Stimulated activated CD8-positive, alpha-beta memory T cell treated with anti-CD3 and anti-CD28 coated beads, Interleukin-15, amount 100 ng/mL, for 1 hour (primary cell): ENCODE measurements at places on chromosomes 7 and 10.

GRCh38 chr7:26620352-26620751 lies 244.0 kb downstream of the SKAP2 start:
- DNase-seq = no peak

DNA sequence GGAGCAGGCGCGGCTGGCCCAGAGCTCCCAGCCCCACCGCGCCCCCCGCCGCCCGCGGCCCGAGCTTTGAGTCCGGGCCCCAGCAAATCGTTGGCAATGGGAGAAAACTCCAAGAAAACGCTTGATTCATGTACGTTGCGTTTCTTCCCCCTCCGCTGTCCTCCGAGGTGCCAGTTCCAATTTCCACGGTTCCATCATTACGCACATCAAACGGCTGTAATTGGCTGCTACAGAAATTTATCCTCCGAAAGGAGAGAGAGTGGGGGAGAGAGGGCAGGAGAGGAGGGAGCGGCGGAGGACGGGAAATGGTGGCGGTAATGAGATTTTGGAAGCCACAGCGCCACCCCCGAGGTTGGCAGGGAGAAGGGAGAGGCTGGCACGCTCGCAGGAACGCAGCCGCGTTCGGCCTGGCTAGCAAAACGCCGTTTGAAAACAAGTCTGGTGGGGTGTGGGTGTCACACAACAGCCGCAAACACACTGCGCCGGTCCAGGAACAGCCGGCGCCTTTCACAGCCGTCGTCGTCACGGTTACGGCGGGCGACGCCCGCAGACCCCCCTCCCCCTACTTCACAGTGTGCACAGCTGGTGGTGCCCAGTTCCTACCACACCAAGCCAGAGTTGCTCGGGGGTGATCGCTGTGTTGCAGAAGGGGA lies 57.5 kb downstream of the UNCX start:
- DNase-seq = no peak

GRCh38 chr10:95284807-95285206 lies 6.0 kb downstream of the PDLIM1 start:
- no peak for DNase-seq

GRCh38 chr7:117114272-117114671 lies 161.0 kb downstream of the ST7 start:
- DNase-seq = no peak

- DNase-seq = no peak
Measured at GRCh38 chr7:150964593-150965111, 13.5 kb downstream of the KCNH2 start.

GRCh38 chr10:3740157-3740871 lies 44.7 kb downstream of the KLF6 start:
- no peak for DNase-seq

- DNase-seq = no peak
Measured at GRCh38 chr7:114212721-114213429, 201.7 kb upstream of the FOXP2 start.

- no peak for DNase-seq
Measured at GRCh38 chr7:44962483-44963251, 16.1 kb downstream of the MYO1G start.

DNA sequence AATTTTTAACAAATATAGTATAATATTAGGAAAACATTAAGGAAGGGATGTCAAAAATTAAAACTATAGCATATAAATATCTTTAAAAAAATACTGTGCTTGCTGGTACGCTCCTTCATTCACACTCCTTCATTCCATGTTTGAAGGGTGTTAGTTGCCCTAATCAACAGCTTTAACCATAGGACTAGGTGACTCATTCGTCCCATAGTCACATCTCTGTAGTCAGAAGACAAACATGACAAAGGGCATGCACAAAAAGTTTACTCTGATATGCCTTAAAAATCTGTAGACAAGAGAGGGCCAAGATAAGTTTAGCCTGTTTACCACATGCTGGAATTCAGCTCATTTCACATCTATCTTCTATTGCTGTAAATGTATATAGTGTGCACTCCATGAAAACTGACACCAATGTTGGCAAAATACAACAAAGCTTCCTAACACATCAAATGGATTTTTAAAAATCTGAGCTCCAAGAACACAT lies 646 bp downstream of the FAM13C start:
- no peak for DNase-seq

DNA sequence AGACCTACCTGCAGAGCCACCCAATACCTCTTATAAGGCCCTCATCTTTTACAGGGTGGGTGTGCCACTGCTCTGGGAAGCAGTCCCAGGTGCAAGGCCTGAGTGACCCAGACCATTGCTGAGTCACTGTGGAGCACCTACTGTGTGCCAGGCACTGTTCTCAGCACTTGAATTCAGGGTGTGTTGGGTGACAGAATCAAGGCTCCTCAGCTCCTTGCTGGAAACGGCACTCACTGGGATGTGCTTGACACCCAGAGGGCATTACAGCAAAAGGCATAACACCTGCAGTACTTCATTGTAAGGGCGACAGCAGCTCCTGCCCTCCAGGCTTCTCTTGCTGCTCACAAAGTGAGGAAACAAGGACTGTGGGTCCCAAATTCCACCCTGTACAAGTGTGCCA lies 7.1 kb downstream of the CAMK2B start:
- DNase-seq = no peak

GRCh38 chr7:10346032-10346431 lies 627.6 kb upstream of the PHF14 start:
- DNase-seq = no peak

DNA sequence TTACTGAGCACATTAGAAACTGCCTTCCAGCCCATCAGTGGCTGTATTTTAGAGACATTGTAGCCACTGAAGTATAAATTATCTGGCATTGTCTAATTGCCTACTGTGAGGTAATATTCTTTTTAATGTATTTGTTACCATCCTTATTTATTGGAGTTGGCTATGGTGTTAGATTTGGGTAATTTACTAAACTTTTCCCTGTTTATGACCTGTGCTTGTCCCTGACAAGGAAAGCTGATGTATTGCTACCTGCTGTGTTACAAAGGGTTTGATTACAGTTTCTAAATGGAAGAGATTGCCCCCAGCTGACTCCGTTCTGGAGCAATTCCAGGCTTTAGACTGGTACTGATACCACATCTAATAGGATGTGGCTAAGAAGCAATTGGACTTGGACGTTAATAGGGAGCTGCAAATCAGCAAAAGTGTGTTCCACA lies 12.3 kb upstream of the ASCC1 start:
- DNase-seq = no peak
